CD4-positive, alpha-beta T cell (primary cell): ENCODE measurements at places on chromosomes 6 and 20.

GRCh38 chr6:148818939-148819575, 72.2 kb downstream of the UST start:
- DNase-seq, result no peak

DNA sequence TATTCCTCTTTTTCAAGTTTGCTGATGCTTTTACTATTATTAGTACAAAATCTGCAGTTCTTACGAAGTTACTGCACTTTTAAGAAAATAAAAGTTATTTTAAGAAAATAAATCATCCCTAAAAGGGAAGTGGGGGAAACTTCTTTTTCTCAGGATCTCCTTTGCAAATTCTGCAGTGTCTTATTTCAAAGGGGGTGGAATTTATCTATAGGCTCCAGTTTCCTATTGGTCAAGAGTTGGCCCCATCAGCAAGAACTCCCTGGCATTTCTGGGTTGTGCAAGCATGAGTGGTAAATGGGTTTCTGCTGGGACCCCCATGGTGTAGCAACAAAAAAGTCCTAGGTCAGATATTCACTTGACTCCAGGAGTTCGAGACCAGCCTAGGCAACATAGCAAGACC, 136.3 kb upstream of the PRDM1 start:
- no peak for DNase-seq

- no peak for DNase-seq
These were observed 323.1 kb downstream of the TPBG start for GRCh38 chr6:82686719-82687118.

- DNase-seq, result no peak
These were observed 33.9 kb upstream of the FBXO9 start for GRCh38 chr6:53031281-53031680.

DNA sequence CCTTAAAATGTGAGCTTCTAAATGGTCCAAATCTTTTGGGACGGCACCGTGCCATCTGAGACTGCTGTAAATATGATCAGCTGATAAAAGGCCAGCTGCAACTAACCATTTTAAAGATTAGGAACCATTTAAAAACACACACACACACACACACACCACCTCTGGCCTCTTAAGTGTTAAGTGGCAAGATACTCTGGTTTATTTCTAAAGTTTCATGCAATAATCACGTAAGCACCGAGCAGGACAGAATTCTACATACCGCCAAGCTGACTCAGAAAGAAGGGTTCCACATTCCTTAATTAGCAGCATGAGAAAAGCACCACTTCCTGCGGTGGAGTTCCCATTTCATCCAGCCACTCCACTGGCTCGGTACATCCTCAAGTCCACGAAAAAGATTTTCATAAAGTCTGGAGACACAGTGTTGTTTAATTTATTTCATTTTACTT, 17.8 kb upstream of the ZNF217 start:
- DNase-seq, result no peak
